Activated naive CD8-positive, alpha-beta T cell treated with anti-CD3 and anti-CD28 coated beads, Interleukin-2, amount 50 U/mL, for 16 hours (primary cell): ENCODE measurements at places on chromosomes 1 and 21.

- DNase-seq, result no peak
These were observed 25.5 kb downstream of the CD58 start for GRCh38 chr1:116545359-116545705.

GRCh38 chr1:100051893-100052292, 80.8 kb downstream of the SASS6 start:
- DNase-seq, result no peak

GRCh38 chr1:239872626-239873025, 219.1 kb upstream of the FMN2 start:
- DNase-seq, result no peak

GRCh38 chr1:244273262-244273844, 178.4 kb downstream of the ADSS2 start:
- DNase-seq, result no peak

DNA sequence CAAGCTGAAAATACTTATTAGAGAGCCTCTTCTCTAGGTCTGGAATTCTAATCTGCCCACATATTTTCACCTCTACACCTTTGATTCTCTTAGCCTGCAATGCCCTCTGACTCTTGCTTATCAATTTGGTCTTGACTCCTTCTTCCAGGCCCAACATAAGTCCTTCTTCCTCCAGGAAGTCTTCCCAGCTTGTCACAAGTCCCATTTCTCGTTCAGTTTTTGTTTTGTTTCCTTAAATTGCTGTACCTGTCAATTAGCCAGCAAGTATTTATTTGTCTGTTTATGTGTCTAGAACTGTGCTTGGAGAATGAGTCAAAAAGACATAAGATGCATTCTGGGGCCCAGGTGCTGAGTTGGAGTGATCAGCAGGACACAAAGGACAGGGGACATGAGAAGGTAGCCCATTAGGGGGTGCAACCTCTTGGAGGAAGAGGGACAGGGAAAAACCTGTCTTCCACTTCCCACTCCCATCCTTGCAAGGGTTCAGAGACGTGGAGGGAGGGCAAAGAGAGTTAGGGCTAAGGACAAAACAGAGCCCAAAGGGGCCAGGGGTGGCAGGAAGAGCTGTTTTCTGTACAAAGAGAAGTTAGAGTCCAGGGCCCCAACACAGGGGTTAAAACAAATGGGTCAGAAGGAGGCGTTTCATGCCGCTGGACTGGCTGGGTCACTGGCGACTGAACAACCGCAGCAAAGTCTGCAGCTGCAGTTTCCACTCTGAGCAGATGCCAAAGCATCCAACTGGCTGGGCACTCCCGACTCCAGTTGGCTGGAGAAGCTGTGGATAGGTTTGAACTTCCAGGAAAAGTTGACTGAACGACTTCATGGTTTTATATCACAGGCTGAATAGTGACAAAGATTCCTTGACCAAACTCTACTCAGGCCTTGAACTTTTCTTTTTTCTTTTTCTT, 10.7 kb upstream of the CNR2 start:
- DNase-seq, result no peak

DNA sequence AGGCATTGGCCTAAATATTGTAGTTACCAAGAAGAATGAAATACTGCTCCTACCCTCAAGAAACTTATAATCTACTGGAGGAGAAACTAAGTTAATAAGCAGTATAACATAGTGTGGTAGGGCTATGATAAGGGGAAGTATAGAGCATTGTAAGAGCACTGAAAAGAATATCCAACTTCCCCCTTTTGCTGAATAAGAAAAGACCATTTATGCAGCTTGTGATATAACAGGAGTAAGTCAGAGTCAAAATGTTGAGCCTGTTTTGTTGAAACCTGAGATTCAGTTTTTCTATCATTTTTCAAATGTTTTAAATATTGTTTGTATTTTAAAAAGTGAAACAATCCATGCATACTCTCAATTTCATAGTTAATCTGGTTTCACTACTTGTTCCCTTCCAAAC, 48.3 kb upstream of the FCRL4 start:
- DNase-seq, result no peak

- DNase-seq, result no peak
These were observed 25.2 kb downstream of the ETS2 start for GRCh38 chr21:38830671-38831525.

GRCh38 chr1:152047413-152047729, 10.6 kb upstream of the S100A11 start:
- no peak for DNase-seq

DNA sequence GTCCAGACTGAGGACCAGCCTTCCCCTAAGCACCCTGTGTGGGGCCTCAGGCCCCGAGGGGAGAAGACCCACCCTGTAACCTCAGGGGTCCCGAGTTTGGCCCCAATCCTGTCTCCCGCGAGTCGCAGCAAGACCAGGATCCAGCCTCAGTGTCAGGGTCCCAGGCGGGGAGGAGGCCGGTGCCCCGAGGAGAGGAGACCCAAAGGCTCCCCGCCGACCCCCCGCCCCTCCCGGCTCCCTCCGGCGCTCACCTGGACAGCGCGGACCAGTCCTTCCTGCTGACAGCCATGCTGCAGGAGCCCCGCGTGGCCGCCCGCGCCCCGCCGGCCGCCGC, at the start of gene LAD1:
TSS of gene LAD1 (minus strand) at position 307 of the 334 bp plus-strand sequence. CDS start at position 289, 18 bp downstream.
- DNase-seq, result no peak

DNA sequence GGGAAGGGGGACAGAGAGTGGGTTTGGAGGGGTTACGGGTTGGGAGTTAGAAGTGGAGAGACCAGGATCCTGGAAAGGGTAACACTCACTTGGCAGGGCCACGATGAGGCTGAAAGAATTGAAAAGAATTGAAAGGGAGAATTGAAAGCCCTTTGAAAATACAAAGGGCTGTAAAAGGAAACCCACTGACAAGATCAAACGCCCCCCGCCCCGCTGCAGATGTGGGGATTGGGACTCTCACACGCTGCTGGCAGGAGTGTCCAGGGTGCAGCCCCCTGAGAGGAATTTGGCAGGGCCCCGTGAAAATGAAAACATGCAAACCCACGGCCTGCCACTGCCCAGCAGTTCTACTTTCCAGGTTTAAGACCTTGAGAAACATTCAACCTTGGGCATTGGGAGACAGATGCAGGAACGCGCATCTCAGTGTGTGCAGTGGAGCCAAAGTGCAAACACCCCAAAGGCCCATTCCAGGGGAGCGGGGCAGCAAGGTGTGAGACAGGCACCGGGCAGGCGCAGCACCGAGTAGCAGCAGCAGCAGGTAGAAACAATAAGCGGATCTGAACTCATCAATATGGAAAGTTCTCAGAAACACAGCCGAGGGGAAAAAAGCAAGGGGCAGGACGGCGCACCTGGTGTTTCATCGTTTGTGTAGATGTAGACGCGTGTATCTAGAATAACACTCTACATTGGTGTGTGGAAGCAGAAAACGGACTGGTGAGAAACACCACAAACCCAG, 8.3 kb upstream of the TNFRSF1B start:
- no peak for DNase-seq

DNA sequence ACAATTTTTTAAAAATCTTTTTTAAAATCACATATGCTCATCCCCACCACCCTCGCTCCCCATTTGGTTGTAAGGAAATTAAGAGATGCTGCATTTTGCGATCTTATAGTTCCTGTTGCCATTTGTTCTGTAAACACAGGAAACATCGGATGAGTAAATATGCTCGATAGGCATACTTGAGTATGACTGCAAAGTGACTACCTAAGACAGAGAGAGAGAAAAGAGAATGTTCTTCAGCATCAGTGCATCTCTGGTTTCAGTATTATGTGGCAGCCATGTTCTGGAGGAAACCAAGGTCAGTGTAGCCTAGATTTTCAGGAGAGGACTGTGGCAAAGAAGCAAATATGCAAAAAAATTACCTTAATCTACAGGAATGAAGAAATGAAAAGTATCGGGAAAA, 265.5 kb upstream of the FMN2 start:
- no peak for DNase-seq

GRCh38 chr1:6753320-6754140, 31.7 kb upstream of the CAMTA1 start:
- no peak for DNase-seq
